Inflammatory macrophage treated with lipopolysaccharide for 4 hours (primary cell): ENCODE measurements at places on chromosomes 16 and 17.

DNA sequence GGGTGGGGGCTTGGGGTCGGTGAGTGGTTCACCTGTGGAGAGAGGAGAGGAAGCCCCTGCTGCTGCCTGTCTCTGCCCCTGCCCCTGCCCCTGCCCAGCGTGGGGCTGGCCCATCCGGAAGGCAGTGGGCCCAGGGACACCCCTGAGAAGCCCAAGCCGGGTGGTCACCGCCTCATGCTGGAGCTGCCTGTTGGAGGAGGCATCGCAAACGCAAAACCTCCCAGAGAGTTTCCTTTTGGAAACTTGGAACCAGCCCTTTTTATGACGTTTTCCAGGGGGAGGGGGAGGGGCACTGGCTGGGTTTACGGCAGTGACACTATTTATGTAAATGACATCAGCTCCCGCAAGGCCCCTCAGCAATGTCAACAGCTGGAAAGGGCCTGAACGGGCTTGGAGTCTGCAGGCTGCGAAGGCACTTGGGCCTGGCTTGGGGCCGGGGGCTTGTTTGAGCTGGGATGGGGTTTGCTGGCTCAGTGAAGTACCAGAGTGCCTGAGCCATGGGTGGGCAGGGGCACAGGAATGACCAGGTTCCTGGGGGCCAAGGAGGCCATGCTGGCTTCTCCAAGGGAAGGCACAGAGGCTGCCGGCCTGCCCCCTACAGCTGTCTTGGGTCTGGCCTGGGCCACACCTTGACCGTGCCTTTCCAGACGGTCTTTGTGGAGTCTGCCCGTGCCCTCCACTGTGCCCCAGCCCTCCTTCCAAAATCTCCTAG, 219.5 kb downstream of the NTN1 start:
- no peak for DNase-seq

DNA sequence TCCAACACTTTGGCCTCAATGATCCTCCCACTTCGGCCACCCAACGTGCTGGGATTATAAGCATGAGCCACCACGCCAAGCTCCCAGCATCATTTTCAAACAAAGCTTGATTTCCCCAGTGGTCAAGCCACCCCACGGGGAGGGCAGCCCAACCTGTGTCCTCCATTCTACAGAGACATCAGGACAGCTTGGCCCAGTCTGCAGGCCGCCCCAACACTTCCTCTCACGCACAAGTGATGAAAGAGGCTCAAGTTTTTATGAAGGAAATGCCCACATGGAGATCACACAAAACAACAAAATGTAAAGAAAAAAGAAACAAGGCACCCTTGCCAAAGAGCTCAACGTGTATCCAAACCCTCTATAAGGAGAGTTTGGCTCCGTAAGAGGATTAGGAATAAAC, 112.4 kb downstream of the XYLT1 start:
- DNase-seq: peak; percentile 52

GRCh38 chr17:60147553-60148223, 2.1 kb upstream of the CA4 start:
- peak; percentile 32 for DNase-seq

DNA sequence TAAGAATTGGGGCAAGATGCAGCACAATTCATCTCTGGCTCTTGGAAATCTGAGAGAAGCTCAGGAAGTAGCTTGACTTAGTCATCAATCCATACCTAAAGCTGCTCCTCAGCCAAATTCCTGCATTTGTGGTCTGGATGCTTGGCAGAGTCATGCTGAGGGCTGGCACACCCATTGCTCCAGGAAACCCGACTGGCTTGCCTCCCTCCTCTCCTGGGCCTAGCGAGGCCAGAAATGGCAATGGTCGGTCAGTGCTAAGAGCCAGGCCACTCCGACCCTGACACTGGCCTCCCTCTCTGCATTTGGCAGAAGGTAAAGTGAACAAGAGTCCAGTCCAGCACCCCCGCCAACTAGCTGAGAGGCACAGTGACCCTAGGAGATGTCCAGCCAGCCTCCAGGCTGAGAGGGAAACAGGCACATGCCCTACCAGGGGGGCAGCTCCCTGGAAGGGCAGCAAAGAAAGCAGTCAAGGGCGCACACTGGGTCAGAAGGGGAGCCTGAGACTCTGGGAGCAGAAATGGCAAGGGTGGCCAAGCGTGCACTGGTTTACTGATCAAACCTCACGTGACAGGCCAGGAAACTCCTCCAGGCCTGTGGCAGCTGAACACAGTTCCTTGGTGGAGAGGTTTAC, 10.0 kb downstream of the POLDIP2 start:
- no peak for DNase-seq

GRCh38 chr17:55166506-55166905, 98.3 kb upstream of the HLF start:
- DNase-seq: no peak

GRCh38 chr17:77735566-77736198, 222.8 kb upstream of the TNRC6C start:
- DNase-seq: no peak

GRCh38 chr16:31868691-31869167, 4.9 kb upstream of the ZNF267 start:
- DNase-seq: peak; percentile 80

- DNase-seq: no peak
These were observed 103.1 kb upstream of the CHMP6 start for GRCh38 chr17:80888276-80889160.

- peak; percentile 51 for DNase-seq
These were observed 2.3 kb downstream of the UBB start for GRCh38 chr17:16383216-16383615.

GRCh38 chr16:88356727-88357199, 26.0 kb upstream of the ZNF469 start:
- DNase-seq: no peak

DNA sequence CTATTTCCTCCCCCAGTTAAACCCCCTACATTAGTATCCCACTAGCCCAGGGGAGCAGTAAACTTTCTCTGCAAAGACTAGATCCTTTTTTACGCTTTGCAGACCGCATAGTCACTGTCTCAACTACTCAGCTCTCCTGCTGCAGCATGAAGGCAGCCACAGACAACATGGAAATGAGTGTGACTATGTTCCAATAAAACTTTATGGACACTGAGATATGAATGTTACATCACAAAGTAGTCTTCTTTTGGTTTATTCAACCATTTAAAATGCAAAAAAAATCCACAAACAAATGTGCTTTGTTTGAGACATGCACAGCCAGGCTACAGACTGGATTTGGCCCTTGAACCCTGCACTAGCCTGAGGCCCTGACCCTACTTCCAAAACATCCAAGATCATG, 1.9 kb upstream of the RNASEK start:
- DNase-seq: no peak

- no peak for DNase-seq
These were observed 20.0 kb downstream of the BRCA1 start for GRCh38 chr17:43105146-43105545.

DNA sequence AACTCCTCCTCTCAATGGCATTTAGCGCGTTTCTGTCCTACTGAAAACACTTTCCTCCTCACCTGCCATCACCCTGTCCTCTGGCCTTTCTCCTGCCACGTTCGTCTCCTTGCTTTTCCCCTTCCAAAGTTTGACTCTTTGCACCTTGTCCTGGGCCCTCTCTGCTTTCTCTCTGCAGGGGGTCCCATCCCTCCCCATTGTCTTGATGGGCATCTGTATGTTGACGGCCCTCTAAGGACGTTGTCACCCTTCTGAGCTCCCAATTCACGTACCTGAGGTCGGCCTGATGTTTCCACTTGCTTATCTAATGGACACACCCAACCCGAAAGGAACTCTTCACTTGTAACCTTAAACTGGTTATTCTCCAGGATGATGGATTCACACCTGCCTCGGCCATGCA, 170.4 kb downstream of the WSCD1 start:
- no peak for DNase-seq

GRCh38 chr17:325270-326009, 27.2 kb downstream of the RPH3AL start:
- no peak for DNase-seq

DNA sequence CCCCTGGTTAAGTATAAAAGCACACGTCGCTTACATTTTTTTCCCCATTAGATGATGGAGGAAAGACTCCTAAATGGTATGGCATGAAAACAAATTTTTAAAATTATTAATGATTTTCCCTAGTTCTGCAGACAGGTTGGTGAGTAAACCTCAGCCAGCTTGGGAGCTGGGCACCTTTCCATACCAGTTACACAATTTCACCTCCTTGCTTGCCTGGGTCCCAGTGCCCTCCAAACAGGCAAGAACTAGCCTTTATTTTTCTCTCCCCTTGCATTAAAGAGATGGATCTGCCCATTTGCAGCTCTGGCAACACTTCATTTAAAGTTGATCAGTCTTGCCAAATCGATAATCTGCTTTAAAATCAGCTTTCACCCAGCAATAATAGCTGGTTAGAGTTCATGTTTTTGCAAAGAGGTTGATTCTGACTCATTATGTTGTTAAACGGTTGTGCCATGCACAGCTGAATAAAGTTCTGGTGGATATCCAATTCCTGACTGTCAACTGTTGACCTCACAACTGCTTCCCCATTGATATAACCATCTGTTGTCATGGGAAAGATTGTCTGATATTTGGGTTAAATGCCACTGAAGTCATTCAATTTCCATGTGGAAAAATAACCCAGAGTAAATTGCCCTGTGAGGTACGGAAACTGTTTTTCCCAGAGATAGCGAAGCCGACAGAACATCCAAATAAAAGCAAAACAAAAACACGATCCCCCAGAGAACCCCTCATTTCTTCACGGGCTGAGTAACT, 1.3 kb downstream of the C17orf58 start:
- peak; percentile 62 for DNase-seq

GRCh38 chr17:75685499-75685898, 18.4 kb downstream of the SAP30BP start:
- no peak for DNase-seq
